Pancreas (tissue), 10 donors: ENCODE measurements at places on chromosomes 2 and 18.

DNA sequence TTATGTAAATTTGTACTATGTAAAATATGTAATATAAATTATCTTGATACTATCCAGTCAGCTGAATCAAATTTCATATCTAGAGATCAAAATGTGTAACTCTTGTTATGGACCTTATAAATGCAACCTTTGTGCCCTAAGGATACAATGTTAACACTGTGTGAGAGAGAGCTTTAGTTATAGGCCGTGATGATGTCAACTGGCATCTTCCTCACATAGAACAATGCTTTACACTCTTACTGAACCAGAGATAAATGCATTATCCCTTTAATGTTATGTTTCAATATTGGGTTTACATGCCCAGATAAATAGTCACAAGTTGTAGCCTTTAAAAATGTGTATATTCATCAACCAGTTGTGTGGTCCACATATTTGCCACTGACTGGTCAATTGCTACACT lies 115.1 kb downstream of the KCNJ3 start:
- no peak for DNase-seq

DNA sequence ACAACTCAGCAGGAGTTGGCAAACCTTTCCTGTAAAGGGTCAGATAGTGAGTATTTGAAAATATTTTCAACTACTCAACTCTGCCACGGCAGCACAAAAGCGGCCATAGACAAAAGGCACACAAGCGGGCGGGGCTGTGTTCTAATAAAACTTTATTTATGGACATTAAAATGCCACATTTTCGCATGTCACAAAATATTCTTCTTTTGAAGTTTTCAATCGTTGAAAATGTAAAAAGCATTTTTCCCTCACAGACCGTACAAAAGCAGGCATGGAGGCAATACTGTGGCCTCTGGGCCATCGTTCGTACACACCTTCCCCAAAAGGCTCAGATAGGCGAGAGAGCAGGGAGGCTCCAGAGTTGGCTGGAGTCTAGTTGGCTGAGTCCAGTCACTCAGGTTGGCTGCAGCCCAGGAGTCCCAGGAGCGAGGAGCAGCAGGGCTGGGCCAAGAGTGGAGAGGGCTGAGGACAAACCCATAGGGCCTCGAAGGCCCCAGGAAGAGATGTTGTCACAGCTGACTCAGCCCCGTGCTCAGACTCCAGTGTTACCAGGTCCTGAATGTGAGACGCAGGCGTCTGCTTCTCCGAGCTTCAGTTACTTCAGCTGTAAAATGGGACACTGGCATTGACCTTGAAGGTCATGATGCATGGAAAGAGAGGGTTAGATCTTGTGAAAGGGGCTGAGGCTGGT lies 42.5 kb downstream of the SDC1 start:
- no peak for DNase-seq

- DNase-seq = no peak
Observed at GRCh38 chr2:109486711-109487535, 126.8 kb downstream of the SEPTIN10 start.

GRCh38 chr2:129782633-129782990 lies 196.9 kb upstream of the RAB6C start:
- no peak for DNase-seq

- no peak for DNase-seq
Observed at GRCh38 chr18:73544032-73544431, 603.6 kb downstream of the FBXO15 start.

DNA sequence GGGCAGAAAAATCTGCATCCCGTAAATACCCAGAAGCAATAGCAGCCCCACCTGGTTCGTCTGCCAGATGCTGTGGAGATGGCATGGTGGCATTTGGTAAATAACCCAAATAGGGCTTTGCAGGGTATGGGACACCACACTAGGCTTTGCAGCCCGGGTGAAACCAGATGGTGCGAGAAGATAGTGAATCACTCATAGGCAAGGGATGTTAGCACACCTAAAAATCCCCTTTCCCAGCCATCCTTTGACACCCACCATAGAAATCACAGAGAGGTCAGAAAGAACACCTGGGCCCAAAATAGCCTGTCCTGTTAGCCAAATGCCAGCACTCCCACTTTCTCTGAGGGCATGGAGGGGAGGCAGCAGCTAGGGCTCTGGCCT lies 47.6 kb downstream of the BCL11A start:
- no peak for DNase-seq

DNA sequence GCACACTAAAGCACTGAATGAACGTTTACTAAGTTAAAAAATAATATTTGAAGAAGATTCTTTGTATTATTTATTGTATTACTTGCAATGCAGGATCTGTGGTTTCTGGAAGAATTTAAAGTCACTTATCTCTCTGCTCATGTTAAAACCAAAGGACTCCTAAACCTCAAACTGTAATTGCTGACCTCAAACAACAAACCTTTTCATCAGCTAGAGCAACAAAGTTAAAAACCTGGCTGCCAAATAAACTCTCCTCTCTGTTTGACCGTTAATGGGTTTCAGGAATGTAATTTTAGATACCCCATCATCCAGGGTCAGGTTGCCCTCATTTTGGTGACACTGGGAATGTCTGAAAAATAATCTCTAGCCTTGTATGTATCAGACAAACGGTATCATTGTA lies 239.1 kb downstream of the TGIF1 start:
- DNase-seq = no peak

GRCh38 chr18:6219116-6219717 lies 195.5 kb downstream of the L3MBTL4 start:
- DNase-seq = no peak

DNA sequence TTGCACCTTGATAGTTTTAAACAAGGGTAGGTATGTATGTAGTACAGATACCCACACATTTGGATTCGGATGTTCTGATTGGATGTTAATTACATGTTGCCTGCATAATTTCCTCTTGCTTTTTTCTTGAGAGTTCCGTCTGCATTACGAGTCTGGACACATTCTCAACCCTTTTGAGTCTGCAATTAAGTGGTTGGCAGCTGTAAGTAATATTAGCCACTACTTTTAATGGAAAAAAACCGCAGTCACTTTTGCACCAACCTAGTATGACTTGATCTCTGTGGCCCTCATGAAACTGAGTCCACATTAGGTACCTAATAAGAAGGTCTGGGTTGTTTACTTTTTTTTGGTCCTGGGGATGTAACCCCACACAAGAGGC lies 217.3 kb downstream of the VAPA start:
- DNase-seq = no peak

DNA sequence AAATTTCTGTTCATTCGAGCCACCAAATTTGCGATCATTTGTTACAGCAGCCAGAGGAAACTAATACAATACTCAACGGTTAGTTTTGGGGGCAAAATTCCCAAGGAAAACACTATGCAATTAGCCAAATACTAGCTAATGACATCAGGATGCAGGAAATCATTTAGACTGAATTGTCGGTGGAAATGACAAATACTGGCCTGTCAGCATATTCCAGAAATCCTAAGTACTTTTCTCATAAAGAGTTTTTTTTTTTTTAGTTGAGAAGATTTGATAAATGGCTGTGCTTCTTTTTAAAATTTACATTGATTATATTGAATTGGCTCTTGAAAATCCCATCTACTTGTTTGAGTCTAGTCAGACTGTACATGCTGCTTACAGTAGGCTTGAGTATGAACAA lies 410.1 kb downstream of the SUCLG1 start:
- DNase-seq = no peak

DNA sequence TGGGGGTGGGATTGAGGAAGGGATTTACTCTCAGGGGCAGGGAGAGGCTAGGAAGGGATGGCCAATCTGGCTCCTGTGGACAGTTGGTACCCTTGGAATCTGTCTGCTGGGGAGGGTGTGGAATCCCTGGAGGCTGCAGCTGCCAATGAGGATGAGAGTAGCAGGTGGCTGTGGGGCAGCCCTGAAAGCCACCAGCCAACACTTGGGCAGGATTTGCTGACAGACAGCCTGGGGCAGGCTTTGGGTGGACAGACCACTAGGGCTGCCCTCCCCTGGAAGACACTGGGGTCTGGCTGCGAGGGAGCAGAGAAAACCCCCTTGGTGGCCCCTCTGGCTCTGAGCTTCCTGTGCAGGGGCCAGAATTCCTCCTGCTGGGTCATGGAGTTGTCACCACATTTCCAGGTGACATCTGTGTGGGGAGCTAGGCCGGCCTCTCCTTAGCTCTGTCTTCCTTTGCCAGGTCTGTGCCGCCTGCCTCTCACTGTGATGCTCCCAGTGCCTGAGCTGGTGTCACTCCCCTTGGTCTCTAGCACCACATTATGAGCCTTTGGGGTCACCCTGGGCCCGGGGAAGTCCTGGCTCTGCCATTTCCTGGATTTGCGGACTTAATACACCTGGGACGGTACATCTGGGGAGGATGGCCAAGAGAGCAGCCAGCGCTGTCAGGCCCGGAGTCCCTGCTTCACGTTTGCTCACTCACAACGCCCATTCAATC lies 13.4 kb upstream of the ARHGEF4 start:
- DNase-seq = no peak

DNA sequence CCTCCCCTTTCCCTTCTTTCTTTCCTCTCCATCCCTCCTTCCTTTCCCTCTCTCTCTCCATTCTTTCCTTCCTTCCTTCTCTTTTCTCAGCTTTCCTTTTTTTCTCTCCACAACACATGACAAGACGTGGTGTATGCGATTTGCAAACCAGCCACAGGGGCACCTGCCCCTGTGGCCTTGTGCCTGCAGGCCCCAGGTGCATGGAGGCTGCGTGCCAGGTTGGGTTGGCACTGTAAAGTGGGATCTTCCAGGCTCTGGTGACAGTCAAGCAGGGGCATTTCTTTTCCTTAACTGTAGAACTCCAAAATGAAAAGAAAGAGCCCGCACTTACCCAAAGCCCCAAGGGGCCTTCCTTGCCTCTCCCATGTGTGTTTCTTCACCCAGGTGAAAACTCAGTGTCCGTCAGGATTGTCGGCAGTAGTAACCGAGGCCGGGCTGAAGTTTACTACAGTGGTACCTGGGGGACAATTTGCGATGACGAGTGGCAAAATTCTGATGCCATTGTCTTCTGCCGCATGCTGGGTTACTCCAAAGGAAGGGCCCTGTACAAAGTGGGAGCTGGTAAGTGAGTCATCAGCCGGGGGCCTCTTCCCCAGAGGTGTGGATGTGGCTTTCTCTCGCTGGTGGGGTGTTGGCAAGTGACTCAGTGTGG lies 50.9 kb downstream of the MARCO start:
- no peak for DNase-seq

- no peak for DNase-seq
Observed at GRCh38 chr18:61549416-61549815, 216.2 kb downstream of the CDH20 start.

DNA sequence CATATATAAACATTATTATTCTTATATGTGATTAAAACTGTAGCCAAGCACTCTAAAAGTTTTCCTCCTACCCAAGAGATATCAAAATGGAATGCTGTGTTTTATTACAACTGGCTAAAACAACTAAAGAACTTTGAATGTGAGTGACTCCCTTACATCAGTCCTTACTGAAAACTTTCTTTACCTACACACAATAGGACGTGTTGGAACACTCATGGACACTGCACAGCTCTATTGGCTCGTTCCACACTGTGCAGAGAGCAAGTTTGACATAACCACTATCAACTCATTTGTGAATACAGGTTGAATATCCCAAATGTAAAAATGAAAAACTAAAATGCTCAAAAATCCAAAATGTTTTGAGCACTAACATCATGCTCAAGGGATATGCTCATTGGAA lies 650.6 kb downstream of the SLC4A3 start:
- no peak for DNase-seq

GRCh38 chr18:55243857-55244256 lies 284.6 kb upstream of the CCDC68 start:
- DNase-seq = no peak

- DNase-seq = no peak
Observed at GRCh38 chr2:145199827-145200706, 680.1 kb upstream of the ZEB2 start.

DNA sequence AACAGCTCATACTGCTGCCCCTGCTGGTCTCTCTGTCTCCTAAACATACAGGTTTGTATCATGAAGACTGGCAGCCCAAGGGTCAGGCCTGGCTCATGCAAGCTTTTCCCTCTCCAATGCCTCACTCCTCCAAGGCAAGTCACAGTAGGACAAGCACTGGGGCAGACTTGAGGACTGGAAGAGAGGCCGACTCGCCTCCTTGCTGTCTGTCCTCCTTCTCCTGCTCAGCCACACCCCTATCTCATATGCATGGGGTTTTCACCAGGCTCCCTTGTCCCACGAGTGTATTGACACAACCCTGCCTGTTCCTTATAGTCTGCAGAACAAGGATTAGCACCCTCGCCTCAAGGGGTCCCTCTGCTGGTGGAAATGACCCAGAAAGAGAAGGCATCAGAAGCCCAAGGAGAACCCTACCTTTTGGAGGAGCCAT lies 223.7 kb downstream of the SOX11 start:
- DNase-seq = no peak

DNA sequence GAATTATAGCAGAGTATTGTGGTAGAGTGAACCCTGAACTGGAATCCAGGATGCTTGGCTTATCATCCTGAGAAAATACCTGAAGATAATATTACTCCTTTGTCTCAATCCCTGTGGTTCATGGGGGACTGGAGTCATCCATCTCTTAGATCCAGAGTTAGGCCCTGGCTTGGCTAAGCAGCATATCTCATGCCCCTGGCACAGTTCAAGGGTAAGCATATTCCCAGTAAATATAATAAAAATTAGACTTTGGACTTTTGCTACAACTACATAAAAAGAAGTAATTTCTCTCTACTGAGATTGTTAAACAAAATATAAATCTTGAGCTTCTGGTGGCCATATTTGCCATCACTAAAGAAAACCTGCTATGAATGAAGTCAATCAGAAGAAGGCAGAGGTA lies 47.7 kb upstream of the STK39 start:
- DNase-seq = no peak

- no peak for DNase-seq
Observed at GRCh38 chr2:169975221-169975620, 148.0 kb downstream of the UBR3 start.

DNA sequence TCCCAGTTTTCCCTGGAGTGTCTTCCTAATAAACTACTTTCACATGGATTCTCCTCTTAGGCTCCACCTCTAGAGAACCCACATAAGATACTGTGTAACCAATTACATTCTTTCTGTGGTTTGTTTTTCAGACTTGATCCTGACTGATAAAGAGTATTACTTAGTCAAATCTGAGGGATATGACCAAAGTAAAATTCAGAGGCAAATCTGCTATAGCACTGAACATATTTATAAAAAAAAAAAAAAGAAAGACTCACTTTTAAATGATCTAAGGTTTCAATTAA lies 13.9 kb downstream of the CKAP2L start:
- no peak for DNase-seq

- no peak for DNase-seq
Observed at GRCh38 chr2:3451926-3452671, 67.2 kb downstream of the ADI1 start.

GRCh38 chr18:23528580-23529472 lies 25.5 kb downstream of the RMC1 start:
- no peak for DNase-seq

GRCh38 chr2:30792521-30792920 lies 14.7 kb downstream of the CAPN13 start:
- no peak for DNase-seq
